CD4-positive, alpha-beta T cell (primary cell): ENCODE measurements at places on chromosomes 3 and 15.

- DNase-seq: no peak
- no peak overlapping the region for H3K4me3 ChIP-seq
- no peak overlapping the region for H3K27ac ChIP-seq
- peaks cover 4% of the 10 kb centered on the region for H3K27me3 ChIP-seq
- no peaks in the 10 kb centered on the region for H3K4me1 ChIP-seq
Measured at GRCh38 chr15:73777741-73778140, 24.6 kb upstream of the INSYN1 start.

DNA sequence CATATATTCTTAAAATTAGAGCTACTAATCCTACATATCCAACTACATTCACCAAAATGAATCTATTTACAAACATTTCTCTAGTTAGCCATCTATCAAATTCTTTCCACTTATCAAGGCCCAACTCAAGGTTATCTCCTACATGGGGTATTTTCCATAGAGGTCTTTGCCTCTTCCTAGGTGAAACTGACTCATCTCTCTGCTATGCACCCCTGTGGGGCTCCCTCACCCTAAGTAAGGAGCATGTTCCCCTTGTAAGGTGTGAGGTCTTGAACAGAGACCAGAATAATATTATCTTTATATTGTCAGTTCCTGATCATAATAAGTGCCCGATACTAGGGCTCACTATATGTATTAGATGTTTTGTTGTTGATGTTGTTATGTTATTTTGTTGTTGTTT, 74.6 kb upstream of the TSC22D2 start:
- no peaks in the 10 kb centered on the region for H3K36me3 ChIP-seq
- no peak for DNase-seq
- no peaks in the 10 kb centered on the region for H3K27me3 ChIP-seq
- no peaks in the 10 kb centered on the region for H3K4me1 ChIP-seq
- no peak overlapping the region for H3K4me3 ChIP-seq

DNA sequence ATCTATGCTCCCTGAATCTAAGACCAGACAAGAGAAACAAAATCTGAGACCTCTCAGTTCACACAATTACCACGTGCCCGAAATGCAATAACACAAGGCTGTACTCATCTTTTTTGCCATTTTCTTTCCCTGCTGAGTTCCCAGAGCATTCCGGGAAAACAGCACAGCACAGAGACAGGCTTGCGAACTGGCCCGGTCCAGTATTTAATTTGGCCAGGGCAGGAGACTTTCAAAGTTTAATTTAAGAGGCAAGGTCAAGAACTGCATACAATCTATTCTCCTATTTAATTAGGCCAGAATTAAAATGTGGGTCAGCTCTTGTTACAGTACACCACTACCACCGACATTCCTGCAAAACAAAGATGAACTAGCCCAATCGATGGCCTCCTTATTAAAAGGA, 87.5 kb upstream of the SNRPA1 start:
- no peaks in the 10 kb centered on the region for H3K4me1 ChIP-seq
- H3K27ac ChIP-seq: no peak overlapping the region
- H3K27me3 ChIP-seq: no peaks in the 10 kb centered on the region

DNA sequence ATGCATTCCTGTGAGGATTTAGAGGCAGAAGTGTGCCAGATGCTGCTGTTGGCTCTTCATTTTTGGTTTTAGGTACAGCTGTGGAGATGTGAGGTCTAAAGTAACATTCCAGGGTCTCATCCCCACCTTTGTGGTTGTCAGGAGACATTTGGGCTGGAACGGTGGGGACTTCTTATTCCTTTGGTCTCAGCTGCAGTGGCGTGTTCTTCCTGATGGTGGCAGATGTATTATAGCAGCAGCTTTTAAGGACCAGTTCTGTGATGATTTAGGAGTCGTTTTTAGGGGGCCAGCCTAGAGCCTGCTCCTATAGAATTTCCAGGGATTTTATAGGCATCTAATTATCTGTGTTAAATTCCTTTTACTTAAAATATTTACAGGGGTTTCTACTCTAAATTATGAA, 221.0 kb upstream of the EOMES start:
- DNase-seq: no peak
- no peaks in the 10 kb centered on the region for H3K4me1 ChIP-seq
- H3K27me3 ChIP-seq: no peaks in the 10 kb centered on the region
- no peaks in the 10 kb centered on the region for H3K36me3 ChIP-seq

DNA sequence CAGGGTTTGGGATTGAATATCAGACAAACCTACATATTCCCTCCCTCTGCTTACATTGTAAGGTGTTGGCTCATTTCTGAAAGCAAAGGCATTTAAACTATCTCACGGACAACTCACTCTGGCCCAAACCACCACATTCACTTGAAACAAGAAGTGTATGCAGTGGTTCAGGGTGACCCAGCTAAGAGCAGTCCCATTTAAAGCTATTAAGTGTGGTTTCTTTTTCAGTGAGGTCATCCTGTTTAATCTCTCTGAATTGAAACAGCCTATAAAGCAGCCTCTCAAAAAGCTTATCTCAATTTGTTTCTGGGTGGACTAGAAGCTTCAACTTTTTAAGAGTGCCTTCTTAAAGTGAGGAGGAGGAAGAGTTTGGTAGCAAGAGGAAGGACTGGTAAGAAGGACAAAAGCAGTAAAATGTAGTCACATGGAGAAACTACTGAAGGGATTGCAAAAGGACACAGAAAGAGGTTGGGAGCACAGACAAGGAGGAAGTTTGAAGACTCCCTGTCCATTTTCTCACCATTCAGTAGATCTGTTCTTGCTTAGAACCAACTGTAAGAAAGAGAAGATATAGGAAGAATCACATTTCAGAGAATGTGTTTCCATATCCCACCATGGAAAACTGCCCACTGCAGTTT, 151.6 kb downstream of the TMCO5A start:
- no peaks in the 10 kb centered on the region for H3K27me3 ChIP-seq
- no peak overlapping the region for H3K27ac ChIP-seq
- H3K4me3 ChIP-seq: no peak overlapping the region
- DNase-seq: no peak

DNA sequence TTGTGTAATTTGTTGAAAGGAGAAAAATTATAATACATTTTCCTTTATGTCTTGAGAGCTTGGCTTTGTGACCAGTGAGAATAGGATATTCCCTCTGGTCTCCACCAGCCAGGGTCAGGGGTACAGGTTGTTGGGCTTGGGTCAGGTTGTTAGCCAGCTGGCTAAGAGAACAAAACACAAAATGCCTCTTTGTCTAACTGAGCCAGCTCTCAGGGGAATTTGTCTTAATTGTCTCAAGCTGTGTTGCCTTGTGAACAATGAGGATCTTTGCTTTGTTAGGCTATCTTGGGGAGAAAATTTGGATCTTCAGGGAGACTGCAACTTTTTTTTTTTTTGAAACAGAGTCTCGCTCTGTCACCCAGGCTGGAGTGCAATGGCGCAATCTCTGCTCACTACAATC, 17.7 kb upstream of the GK5 start:
- H3K4me3 ChIP-seq: no peak overlapping the region
- no peaks in the 10 kb centered on the region for H3K4me1 ChIP-seq
- no peak for DNase-seq
- no peak overlapping the region for H3K27ac ChIP-seq

- no peak for DNase-seq
- no peaks in the 10 kb centered on the region for H3K4me1 ChIP-seq
- no peaks in the 10 kb centered on the region for H3K27me3 ChIP-seq
- H3K36me3 ChIP-seq: no peaks in the 10 kb centered on the region
- no peak overlapping the region for H3K27ac ChIP-seq
Measured at GRCh38 chr3:190197346-190197763, 76.7 kb upstream of the P3H2 start.

- H3K4me3 ChIP-seq: no peak overlapping the region
- no peaks in the 10 kb centered on the region for H3K4me1 ChIP-seq
- H3K36me3 ChIP-seq: no peaks in the 10 kb centered on the region
- H3K27me3 ChIP-seq: no peaks in the 10 kb centered on the region
- no peak for DNase-seq
Measured at GRCh38 chr3:187207062-187207461, 9.8 kb downstream of the RTP1 start.

DNA sequence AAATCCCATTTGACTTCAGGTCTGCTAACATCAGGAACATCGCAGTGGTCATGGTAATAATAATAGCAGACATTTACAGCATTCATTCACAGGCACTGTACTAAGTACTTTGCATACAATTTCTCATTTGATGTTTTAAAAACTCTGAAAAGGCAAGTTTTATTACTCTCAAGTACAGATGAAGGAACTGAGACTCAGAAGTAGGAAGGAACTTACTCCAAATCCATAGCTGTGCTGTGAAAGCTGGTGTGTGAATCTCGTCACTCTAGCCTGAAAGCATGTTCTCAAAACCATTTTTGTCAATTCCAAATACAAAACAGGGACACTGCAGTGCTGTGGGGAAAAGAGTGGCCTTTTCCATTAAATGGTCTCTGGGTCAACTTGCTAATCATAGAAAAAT, 179.9 kb downstream of the FAM43A start:
- H3K4me3 ChIP-seq: no peak overlapping the region
- H3K36me3 ChIP-seq: no peaks in the 10 kb centered on the region
- DNase-seq: no peak

DNA sequence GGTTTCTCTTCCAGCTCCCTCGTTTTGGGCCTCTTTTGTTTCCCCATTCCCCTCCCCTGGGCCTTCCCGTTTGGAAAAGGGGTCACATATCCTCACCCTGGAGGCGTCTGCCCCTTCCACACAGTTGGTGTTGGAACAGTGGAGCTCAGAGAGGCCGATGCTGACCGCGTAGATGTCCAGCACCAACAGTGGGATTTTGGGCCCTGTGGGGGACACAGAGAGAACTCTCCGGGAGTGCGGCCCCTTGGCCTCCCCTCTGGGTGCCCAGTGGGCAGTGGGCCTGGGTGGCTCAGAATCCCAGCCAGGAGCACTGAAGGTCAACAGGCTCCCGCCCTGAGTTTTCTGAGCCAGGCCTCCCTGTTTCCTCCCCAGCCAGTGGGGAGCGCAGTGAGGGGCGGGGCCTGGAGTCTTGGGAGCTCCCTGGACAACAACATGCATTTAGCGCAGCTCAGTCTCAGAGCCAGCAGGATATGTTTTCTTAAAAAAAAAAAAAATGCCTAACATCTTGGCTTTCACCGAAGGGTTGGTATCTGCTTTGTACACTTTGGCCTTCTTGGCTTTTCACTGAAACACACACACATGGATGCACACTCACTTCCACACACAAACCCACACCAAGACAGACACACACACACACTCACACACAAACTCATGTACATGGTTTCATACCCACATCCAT, 670 bp upstream of the ISLR start:
- H3K36me3 ChIP-seq: no peaks in the 10 kb centered on the region
- no peaks in the 10 kb centered on the region for H3K27me3 ChIP-seq
- no peaks in the 10 kb centered on the region for H3K4me1 ChIP-seq
- H3K4me3 ChIP-seq: no peak overlapping the region

GRCh38 chr15:82128401-82129148, 82.8 kb upstream of the MEX3B start:
- no peak overlapping the region for H3K4me3 ChIP-seq
- no peak overlapping the region for H3K27ac ChIP-seq
- peaks cover 41% of the 10 kb centered on the region for H3K36me3 ChIP-seq
- H3K27me3 ChIP-seq: no peaks in the 10 kb centered on the region

- H3K27ac ChIP-seq: no peak overlapping the region
- H3K4me1 ChIP-seq: no peaks in the 10 kb centered on the region
- H3K27me3 ChIP-seq: peaks cover 8% of the 10 kb centered on the region
- H3K4me3 ChIP-seq: no peak overlapping the region
Measured at GRCh38 chr15:65330934-65331645, 26.6 kb downstream of the RNU5B-1 start.

GRCh38 chr15:62873203-62873602, 169.3 kb upstream of the TPM1 start:
- H3K27me3 ChIP-seq: no peaks in the 10 kb centered on the region
- no peak for DNase-seq
- H3K36me3 ChIP-seq: no peaks in the 10 kb centered on the region
- no peaks in the 10 kb centered on the region for H3K4me1 ChIP-seq
- H3K4me3 ChIP-seq: no peak overlapping the region

DNA sequence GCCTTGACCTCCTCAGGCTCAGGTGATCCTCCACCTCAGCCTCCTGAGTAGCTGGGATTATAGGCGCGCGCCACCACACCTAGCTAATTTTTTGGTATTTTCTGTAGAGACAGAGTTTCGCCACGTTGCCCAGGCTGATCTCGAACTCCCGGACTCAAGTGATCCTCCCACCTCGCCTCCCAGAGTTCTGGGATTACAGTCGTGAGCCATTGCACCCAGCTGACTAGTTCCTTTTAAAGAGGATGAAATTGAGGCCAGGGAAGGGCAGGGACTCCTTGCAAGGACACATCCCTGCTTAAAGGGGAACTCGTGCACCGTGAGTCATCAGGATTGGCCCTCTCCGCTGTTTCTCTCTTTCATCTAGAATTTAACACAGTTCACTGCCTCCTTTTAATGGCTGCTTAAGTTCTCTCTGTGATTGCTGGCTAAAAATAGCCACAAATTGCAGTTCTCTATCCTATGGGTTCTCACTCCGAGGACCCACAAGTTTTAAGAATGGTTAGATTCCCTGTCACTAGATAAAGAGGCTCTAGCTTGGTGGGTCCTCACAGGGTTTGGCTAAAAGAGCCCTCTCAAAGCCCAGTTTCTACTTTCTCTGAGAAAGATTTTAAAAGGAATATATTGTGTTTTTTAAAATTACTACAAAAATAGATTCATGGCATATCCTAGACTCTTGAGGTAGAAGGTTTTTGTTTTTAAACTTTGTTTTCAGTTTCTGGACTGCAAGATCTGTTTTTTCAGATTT, 1.4 kb downstream of the CRTAP start:
- peaks cover 20% of the 10 kb centered on the region for H3K4me1 ChIP-seq
- no peak for DNase-seq
- H3K27ac ChIP-seq: no peak overlapping the region
- no peaks in the 10 kb centered on the region for H3K36me3 ChIP-seq

DNA sequence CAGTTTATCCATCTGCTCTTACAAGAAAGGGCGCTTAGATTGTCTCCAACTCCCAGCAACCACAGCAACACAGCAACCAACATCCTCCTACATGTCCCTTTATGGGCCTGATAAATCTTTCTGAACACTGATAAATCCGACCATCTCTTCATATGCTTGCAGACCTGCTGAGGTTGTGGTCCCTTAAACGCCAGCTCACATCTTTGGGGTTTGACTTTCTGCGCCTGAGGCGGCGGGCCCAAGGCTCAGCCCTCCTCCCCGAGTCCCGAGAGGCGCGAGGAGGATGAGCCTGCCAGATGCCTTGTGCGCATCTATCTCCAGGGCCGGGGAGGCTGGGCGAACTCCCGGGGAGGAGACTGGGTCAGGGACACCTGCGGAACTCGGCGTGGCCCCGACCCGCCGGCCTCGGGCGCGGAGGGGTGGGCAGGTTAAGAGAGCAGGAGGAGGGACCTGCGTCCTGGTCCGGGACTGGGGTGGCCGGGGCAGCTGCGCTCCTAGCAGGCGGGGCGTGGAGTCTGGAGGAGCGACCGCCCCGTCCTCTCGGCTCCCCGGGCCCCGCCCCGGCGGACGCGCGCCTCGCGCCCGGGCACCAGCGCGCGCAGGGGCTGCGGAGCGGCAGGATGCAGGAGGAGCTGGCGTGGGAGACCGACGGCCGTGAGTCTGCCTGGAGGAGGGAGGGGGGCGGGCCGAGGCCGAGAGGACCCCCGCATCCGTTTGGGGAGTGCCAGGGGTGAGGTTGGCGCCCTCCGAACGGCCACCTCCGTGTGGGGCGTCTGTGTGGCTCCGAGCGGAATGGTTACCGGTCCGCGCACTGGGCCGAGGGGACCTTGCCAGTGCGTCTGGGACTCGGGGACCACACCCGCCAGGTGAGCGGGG, at the start of gene ANKDD1A:
Gene ANKDD1A, plus strand, starts transcription at position 592 of the 876 bp plus-strand sequence. Its CDS starts 29 bp downstream, at position 621.
- H3K4me3 ChIP-seq: peak within 1 kb of the TSS; percentile 53
- H3K27me3 ChIP-seq: no peaks in the 10 kb centered on the region
- H3K27ac ChIP-seq: no peak within 1 kb of the TSS
- H3K4me1 ChIP-seq: peaks cover 12% of the 10 kb centered on the region

- H3K4me3 ChIP-seq: no peak overlapping the region
- H3K27ac ChIP-seq: no peak overlapping the region
Measured at GRCh38 chr3:126718561-126719445, 14.8 kb downstream of the CHCHD6 start.
